NCI-H146 (cell line): ENCODE measurements at places on chromosomes 6 and 20.

GRCh38 chr6:170461556-170462365, 91.3 kb downstream of the PSMB1 start:
- no peak for DNase-seq

- DNase-seq: no peak
Measured at GRCh38 chr6:3902871-3903648, 53.9 kb downstream of the FAM50B start.

GRCh38 chr6:167805349-167806060, 21.2 kb upstream of the AFDN start:
- no peak for DNase-seq

- no peak for DNase-seq
Measured at GRCh38 chr6:117540670-117541069, 58.2 kb downstream of the DCBLD1 start.

- DNase-seq: no peak
Measured at GRCh38 chr6:151196555-151196954, 43.2 kb upstream of the AKAP12 start.

- no peak for DNase-seq
Measured at GRCh38 chr6:56004426-56004825, 129.0 kb upstream of the BMP5 start.
